T-helper 1 cell treated with Interleukin-12 subunit alpha and Interleukin-12 subunit beta and Interleukin-4 antibody, amounts not matched to agents 30 ng/mL and 1 ng/mL, for 36 hours (primary cell): ENCODE measurements at places on chromosomes 3 and 15. TPM values are rescaled to one million over a fixed set of nuclear protein-coding genes. Genes with fewer than 3 reads are reported as not detected.

CTSH gene
- 85.0 and 85.8 TPM in 2 replicates for total RNA-seq

IL5RA gene
- not detected in 2 replicates for total RNA-seq

QARS1 gene
- 207 and 215 TPM in 2 replicates for total RNA-seq

MORC1 gene
- not detected in 2 replicates for total RNA-seq

SELENOT gene
- 131 TPM in 2 replicates for total RNA-seq
